ENCODE measurements at places on chromosomes 11 and 22.

DNA sequence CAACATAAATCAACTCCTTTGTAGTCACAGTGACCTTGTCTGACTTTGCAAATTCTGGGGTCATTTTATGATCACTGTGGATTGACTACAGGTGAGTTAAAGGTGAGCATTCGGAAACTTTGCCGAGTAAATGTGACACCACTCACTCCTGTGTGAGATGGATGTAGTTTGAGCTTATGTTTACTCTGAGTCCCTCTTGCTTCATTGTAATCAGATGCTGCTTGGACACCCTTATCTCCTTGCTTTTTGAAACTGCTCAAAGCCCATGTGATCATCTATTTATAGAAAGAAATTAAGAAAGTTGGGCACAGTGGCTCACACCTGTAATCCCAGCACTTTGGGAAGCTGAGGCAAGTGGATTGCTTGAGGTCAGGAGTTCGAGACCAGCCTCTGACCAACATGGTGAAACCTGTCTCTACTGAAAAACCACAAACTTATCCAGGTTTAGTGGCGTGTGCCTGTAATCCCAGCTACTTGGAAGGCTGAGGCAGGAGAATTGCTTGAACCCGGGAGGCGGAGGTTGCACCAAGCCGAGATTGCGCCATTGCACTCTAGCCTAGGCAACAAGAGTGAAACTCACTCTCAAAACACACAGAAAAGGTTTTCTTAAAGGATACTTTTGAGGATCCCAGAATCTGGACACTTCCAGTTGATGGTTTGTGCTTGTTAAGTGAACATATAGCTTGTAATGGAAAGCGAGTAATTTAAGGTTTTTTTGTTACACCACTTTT lies 7.2 kb downstream of the FAM118A start:
- DNase-seq, result no peak

GRCh38 chr11:47176328-47177228 lies at the start of gene ARFGAP2:
Gene ARFGAP2 (minus strand): TSS chr11:47176879. CDS start chr11:47176853, 26 bp downstream.
- peak; percentile 95 for DNase-seq

DNA sequence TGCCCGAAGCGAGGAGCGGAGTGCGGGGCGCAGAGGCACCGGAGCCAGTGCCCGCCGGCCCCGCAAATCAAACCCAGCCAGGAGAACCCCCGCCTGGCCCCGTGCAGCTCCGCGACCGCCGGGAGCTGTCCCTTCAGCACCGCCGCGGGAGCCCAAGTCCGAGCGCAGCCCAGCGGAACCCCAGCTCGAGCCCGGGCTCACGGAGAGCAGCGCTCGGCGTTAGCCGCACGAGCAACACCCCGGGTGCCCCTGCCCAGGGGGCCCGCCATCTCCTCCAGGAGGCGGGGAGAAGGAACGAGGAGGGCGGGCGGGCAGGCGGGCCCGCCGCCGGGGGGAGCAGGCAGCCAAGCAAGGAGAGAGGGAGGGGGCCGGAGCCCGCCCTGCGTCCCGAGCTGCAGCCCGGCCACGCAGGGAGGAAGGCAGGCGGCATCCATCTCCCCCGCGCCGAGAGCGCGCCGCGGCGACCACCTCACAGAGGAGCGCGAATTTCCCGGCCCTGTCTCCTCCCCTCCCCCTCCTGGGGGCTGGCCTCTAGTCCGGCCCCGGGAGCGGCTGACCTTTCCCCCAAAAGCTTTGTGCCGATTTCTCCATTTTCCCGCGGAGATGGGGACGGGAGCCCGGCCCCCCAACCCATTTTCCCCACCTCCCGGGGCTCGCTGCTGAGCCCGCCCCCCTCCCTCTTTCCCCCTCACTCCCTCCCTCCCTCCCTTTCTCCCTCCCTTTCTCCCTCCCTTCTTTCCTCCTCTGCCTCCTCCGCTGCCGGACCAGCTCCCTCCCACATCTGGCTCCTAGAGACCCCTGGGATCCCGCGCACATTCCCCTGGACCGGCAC lies 621 bp downstream of the KCNC1 start:
- DNase-seq, result no peak

DNA sequence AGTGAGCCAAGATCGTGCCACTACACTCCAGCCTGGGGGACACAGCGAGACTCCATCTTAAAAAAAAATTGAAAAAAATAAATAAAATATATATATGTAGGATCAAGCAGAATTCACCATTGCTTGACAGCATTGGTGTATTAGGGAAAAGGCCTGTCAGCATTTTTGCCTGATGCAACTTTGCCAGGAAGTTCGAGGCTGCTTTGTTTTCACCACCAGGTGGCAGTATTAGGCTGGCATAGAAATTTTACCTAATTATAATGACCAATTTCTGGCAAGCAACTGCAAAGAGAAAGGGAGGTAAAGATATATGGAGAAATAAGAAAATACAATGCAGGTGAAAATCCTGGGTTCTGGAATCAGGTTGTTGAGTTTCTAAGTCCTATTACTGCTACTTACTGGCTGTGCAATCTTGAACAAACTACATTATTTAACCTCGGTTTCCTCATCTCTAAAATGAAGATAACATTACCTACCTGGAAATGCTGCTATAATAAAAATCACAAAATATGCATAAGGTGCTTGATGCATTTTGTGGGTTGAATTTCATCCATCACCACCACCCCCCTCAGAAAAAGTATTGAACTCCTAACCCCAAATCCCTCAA lies 24.7 kb downstream of the LAYN start:
- peak; percentile 33 for DNase-seq

GRCh38 chr11:117186431-117186761 lies 7.9 kb downstream of the SIDT2 start:
- no peak for DNase-seq

DNA sequence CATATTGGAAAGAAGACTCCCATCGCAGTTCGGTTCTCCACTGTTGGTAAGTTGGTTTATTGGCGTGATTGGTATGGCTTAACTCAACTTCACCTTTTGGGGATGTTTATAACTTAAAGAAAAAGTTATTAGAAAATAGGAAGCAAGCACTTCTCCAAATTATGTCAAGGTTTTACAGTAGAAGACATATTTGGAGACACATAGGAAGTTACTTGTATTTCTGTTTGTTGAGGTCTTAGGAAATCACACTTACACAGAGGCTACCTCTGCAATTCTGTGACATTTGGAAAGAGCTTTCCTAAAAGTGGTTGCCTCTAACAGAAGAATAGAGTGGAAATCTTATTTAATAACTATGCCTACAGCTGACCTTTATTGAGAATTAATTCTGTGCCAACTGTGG lies 12.3 kb downstream of the CAT start:
- DNase-seq, result no peak

- no peak for DNase-seq
Measured at GRCh38 chr22:44673406-44673805, 28.6 kb upstream of the PRR5 start.

DNA sequence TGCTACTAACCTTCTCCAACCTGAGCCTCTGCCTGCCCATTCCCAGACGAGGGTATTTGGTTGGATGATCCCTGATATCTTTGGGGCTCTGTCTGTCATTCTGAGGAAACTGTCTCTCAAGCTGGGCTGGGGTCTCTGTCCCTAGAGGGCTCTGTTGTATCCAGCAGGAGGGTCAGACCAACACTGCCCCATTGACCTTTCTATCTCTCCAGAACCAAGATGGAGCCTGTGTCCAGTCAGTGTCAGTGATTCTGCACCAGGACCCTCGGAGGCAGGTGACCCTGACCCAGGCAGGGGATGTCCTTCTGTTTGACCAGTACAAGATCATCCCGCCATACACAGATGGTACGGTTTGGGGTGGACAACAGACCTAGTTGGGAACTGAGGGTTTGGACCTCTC lies 21.9 kb downstream of the OTOG start:
- DNase-seq, result no peak

DNA sequence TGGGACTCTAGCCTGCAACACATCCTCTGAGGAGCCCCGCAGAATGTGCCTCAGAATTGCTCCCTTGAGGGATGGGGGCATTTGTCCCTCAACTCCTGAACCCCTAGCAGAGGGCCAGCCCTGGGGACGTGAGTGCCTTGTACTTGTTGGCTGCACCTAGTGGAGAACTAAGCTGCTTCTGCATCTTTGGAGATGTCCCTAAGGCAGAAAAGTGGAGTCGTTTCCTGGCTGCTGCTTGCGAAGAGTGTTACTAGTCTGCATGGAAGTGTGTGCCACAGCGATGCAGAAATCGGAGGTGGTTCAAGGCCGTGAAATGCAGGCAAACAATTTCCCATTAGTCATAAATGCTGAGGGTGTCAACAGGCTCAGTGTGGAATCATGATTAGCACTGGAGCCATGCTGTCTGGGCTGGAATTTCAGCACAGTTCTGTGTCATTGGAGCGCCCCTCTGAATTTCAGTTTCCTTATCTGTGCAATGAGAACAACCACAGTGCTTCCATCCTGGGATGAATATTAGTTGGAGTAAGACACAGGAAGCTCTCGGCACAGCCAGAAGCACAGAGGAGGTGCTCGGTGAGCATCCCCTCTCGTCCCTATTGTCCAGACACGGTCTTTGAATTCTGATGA lies 56.5 kb downstream of the MIAT start:
- DNase-seq, result no peak

- DNase-seq, result no peak
Measured at GRCh38 chr11:24661331-24661730, 164.5 kb downstream of the LUZP2 start.
